COLO829 (cell line): ENCODE measurements at places on chromosomes 7 and 10.

DNA sequence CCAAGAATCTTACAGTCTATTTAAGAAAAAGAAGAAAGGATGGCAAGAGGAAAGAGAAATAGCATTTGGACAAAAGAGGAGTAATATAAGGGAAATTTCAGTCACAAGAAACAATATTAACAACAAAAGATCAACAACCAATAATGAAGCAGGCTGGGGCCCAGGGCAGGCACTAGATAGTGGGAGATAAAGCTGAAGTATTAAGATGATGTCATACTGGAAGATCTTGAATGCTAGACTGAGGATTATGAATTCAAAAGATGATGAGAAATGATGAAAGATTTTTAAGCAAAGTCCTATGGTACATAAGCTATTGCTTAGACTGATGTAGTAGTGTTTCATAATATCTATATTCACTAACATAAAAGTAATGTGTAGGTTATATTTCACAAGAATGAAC, 51.8 kb upstream of the SPOCK2 start:
- no peak for DNase-seq

DNA sequence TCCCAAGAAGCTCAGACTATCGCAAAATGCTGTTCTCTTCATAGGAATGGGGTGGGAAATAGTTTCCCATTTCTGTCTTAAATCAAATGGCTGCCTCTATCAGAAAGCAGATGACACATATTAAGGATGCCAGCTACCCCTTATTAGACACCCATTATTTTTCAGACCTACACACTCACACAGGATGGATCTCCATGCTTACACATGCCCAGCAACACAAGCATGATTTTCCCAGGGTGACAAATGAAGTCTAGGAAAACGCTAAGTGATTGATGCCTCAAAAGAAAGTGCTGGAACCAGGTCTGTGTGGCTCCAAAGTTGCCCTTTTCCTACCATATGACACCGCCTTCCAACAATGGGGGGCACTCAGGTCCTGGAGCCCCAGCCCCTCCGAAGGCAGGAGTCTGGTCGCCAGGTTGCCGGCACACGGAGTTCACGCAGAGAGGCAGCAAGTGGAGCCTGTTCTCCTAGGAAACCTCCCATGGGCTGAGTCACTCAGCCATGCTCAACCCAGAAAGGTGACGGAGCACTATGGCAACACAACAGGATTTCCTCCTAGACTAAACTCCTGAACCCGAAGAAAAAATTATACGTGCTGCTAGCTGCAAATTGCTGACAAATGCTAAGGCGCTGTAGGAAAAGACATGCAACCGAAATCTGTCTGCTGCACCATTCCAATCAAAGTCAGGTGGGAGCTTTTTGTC, 19.8 kb downstream of the VOPP1 start:
- no peak for DNase-seq

DNA sequence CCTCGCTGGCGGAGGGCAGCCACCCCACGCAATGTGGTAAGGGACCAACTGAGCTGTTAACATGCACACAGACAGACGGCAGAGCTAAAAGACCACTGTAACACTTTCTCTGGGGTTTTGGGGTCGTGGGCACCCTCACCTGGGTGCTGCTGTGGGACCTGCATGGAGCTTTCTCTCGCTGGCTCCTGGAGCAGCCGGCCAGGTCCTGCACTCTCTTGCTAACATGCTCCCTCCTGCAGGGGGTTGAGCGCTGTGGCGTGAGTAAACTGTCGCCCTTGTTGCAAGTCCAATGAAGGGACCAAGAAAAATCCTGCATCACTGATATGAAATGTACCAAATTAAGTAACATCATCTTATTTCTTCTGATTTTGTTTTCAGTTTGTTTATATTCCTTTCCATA, 92.0 kb downstream of the ADK start:
- DNase-seq, result no peak

DNA sequence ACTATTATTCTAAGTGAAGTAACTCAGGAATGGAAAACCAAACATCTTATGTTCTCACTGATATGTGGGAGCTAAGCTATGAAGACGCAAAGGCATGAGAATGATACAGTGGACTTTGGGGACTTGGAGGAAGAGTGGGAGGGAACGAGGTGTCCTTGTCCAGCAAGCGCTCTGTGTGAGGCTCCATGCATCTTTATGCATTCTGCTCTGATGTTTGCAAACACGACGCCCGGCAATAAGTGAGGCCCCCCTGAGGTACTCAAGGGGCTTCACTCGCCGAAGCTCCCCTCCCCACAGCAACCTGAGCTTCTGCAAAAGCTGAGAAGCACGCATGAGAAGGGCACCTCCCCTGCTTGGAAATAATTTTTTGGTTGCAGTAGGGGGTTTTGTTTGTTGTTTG, 103.3 kb downstream of the LHPP start:
- no peak for DNase-seq

- DNase-seq, result no peak
Measured at GRCh38 chr10:76206797-76207352, 775.5 kb downstream of the LRMDA start.

DNA sequence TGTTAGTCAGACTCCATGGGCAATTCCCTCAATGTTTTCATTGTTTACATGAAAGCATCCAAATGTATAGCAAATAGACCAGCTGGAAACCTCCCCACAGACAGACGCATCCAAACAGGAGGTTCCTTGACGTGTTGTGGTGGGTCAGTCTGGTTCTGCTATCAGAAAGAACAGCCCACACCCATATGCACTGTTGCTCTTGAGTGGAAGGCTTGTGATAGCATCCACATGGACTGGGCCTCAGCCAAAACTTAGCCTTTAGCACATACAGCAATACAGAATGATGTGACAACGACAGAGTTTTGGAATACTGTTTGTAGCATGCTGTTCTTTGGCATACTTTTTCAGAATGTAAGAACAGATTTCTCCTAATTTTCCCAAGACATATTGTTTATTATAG, 299.2 kb upstream of the ETV1 start:
- DNase-seq, result no peak

GRCh38 chr7:127886248-127886647, 145.0 kb downstream of the LRRC4 start:
- no peak for DNase-seq

DNA sequence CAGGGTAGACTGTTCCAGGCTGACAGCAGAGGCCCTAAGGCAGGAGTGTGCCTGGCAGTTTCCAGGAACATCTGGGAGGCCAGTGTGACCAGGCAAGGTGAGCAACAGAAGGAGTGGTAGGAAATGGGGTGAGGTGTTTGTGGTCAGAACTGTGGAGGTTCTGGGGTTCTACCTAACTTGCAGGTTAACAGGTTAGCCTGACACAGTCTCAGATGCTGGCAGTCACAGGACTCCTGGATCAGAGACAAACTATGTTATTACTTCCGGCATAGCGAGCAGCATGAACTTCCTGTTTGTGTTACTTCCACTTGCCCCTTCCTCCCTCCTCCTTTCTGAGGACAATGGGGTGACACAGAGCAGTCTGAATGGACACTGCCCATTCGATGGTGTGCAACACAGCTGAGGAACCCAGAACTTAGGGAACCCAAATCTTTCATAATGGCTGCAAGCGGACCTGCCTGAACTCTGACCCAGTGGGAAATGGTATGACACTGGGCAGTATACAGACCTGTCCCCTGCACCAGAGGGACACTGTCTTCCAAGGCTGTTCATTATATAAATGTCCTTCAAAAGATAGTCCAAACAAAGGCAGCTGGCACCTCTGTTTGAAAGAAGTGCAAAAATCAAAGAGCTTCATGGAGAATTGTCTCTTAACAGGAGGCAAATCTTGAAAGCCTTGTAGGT, 3.9 kb upstream of the SAR1A start:
- DNase-seq, result no peak

GRCh38 chr7:32206987-32207386, 136.8 kb upstream of the PDE1C start:
- DNase-seq, result peak; percentile 77

DNA sequence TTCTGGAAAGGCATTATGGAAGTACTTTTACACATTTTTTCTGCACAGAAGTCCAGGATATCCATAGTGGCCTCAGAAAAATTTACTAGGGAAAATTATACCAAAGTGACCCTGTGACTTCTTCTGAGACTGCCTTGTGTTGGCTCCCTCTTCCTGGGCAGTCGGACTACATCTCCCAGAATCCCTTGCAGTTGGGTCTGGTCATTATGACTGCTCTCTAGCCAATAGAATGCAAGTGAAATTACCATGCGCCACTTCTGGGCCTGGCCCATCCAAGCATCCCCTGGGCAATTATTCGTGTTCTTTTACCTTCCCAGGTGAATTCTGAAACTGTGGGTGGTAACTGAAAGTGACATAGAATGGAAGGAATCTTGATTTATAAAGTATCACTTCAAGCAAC, 430.9 kb downstream of the ACTR3B start:
- DNase-seq, result peak; percentile 8

- no peak for DNase-seq
Measured at GRCh38 chr10:111784436-111784835, 399.1 kb downstream of the GPAM start.

DNA sequence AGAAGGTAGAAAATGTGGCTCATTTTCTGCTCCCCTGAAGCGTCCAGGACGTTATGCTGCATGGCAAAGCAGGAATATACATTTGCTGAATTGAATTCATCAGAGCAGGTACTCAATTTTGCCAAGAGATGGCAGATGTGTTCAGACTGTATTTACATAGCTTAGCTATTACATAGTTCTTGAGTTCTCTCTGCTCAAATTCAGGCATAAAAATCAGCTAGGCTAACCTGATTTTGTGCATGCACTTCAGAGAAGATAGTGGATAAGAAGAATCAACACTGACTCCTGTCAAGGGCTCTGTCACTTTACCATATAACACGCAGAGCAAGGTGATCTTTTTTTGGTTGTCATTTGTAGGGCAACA, 209.2 kb upstream of the FAM3C start:
- peak; percentile 53 for DNase-seq

DNA sequence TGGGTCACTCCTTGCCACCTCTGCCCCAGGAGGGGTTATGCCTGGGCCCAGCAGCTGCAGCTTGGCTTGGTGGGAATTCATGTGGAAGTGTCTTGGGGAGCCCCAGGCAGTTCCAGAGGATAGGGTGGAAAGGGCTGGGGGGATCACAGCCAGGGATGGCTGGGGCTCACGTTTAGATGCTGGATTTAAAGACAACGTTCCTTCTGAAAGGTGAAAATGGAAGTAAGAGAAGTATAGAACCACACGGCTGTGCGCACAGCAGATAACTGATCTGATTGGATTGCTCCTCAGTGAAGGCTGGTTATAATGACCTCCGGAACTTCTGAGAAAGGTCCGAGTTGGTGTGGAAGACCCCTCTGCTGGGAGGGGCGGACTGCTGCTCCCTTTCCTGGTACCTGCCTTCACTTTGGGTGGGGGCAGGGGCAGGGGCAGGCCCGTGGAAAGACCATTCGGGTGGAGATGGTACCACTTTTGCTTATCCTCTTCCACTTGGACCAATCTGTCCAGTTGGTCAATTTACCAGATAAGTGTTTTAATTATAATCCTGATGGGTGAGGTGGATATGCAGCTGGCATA, 7.9 kb upstream of the MYL7 start:
- no peak for DNase-seq

DNA sequence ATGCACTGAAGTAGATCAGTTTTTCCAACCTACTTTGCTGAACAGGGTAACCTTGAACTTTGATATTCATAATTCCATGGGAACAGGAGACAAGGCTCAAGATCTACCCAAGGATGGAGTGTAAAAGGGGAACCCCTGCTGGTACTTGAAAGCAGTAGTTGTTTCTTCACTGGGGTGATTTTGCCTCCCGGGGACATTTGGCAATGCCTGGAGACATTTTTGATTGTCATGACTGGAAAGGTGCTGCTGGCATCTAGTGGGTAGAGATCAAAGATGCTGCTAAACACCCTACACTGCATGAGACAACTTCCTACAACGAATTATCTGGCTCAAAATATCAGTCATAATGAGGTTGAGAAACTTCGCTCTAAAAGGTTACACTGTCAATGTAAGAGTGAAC, 214.8 kb upstream of the CTBP2 start:
- no peak for DNase-seq

GRCh38 chr10:94416896-94417295, 14.6 kb downstream of the TBC1D12 start:
- DNase-seq, result no peak

DNA sequence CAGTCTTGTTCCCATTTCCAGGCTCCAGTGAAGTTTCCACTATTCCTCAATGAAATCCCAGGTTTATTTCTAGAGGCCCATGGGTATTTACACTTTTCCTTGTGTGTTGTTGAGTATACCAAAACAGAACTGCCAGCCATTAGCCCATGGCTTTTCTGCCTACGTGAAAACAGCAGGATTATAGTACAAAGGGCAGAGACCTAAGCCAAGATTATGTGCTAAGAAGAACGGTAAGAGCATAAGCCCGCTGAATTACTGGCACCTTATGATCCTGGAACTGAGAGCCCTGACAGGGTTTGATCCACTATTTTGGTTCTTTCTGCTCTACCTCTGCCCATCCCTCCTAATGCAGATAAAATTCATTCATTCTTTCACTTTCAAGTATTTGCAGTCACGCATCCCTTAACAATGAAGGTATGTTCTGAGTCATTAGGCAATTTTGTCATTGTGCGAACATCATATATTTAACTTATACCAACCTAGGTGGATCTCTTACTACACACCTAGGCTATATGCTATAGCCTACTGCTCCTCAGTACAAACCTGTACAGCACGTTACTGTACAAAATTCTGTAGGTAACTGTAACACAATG, 16.0 kb downstream of the SEMA3C start:
- DNase-seq, result no peak

DNA sequence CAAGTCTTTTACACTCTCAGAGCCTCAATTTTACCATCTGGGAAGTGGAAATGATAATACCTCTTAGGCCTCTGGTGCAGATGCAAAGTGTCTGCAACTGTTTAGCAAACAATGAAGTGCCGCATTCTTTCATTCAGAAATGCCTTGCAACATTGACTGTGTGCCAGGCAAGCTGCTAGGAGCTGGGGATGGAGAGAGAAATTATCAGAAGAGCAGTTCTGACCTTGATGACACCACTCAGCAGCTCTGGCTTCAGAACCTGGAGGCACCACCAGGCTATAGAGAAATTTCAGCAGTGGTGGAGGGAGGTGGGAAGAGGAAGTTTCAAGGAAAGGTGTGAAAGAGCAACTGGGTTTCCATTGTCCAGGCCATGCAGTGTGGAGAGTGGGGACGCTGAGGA, 78.1 kb upstream of the HABP2 start:
- DNase-seq, result no peak

- DNase-seq, result no peak
Measured at GRCh38 chr10:112766636-112767035, 183.4 kb upstream of the TCF7L2 start.

- no peak for DNase-seq
Measured at GRCh38 chr7:24979470-24979862, 512 bp downstream of the OSBPL3 start.

DNA sequence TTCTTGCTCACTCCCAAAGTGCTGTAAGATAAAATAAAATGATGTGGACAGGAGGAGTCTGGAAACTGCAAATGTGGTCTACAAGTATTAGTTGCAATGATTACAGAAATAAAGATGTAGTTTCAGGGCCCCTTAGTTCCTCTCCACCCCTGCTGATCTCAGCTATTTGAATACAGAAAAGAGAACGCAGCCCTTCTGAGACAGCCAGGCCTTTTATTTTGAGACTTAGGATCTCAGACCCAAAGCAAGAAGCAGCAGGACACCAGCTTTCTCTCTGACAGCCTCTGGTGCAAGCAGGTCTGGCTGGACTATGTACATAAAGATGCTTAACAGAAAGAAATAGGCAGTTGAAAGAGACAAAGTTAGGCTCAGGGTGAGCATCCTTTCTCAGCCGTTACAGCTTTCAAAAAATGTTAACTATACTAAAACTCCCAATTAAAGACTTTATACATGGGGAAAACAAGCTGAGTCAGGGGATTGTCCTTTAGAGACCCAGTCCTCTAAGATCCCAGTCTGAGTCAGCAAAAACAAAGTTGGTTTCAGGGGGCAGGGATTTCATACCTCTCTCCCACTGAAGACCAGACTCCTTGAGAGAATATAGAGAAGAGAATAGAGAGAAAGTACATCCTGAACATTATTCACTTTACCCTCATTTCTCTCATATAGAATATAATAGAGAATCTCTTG, 220.4 kb downstream of the TMEM178B start:
- DNase-seq, result no peak
